ENCODE measurements at places on chromosomes 7 and 10. TPM values are rescaled to one million over a fixed set of nuclear protein-coding genes. Genes with fewer than 3 reads are reported as not detected.

DNA sequence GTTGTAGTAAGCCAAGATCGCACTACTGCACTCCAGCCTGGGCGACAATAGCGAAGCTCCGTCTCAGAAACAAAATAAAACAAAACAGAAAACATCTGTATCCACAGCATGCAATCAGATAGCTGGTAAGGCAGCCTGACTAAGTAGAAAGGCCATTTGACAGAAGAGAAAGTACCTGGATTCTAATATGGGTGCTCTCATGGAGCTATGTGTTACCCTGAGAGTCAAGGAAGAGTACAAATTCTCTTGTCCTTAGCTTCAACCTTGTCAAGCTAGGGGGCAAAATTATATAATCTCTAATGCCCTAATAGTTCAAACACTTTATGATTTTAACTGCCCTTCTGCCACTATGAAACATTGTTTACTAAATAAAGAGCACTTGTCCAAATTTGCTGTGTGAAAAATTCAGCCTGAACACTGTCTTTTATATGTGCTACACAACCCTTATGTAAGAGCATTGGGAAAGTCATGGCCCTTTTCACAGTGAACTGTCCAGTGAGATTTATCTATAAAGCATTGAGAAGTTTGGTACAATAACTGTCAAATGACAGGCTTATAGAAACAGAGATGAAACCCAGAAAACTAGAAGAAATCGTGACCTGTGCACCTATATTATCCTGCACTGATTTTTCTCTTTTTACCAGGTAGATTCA, 51.2 kb upstream of the PRKG1 start:
- DNase-seq = no peak

GRCh38 chr7:77714195-77714594, 17.9 kb downstream of the RSBN1L start:
- no peak for DNase-seq

- no peak for DNase-seq
These were observed 236.1 kb downstream of the ELMO1 start for GRCh38 chr7:37212556-37212955.

- no peak for DNase-seq
These were observed 35.2 kb downstream of the ZRANB1 start for GRCh38 chr10:124977161-124977560.

GRCh38 chr7:122831436-122831835, 54.8 kb downstream of the CADPS2 start:
- DNase-seq = no peak

VSTM4 gene
- 22.7 TPM for total RNA-seq

ANKRD30A gene
- total RNA-seq = not detected

PBLD gene
- 4.5 TPM for total RNA-seq

DNA sequence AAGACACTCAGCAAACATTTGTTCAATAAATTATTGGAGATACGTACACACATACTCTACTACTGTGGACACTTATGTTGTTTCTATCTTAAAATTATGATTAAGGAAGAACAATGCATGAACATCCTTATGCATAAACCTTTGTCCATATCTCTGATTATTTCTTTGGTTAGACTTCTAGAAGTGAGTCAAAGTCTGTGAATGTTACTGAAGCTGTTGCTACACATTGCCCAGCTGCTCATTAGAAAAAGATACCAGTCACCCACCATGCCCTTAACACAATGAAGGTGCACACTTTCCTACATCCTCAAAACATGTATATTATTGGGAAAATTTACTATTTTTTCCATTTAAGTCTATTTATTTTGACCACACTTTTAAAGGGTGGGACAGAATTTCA, 1.4 kb upstream of the CLRN3 start:
- no peak for DNase-seq

- DNase-seq = no peak
These were observed 225.8 kb downstream of the IPMK start for GRCh38 chr10:58041901-58042300.

GRCh38 chr7:17640730-17641377, 299.4 kb downstream of the SNX13 start:
- no peak for DNase-seq

- no peak for DNase-seq
These were observed 35.2 kb downstream of the OR13A1 start for GRCh38 chr10:45280113-45280760.

GRCh38 chr7:120273476-120273975, 551 bp downstream of the KCND2 start:
- DNase-seq = no peak

DUSP5 gene
- 28.4 TPM for total RNA-seq

DNA sequence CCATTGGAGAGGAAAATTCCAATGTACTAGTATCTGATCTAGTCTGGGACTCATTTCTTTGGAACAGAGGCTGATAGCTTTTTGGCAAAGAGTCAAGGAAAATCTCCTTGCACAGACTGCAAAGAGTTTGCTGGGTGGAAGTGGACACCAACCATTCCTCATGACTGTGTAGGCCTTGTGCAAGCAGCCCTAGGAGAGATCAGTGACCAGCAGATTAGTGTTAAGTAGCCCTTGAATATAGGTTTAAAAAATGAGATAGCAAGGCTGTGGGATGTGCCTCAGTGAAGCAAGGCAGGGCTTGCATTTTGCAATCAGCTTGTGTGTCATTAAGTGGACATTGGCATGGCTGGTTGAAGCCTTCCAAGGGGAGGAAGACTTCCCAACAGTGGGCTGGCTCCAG, 341.6 kb downstream of the PLXNA4 start:
- DNase-seq = no peak

GRCh38 chr7:155236386-155236785, 61.3 kb upstream of the INSIG1 start:
- no peak for DNase-seq

- DNase-seq = no peak
These were observed 74.3 kb downstream of the SEMA3E start for GRCh38 chr7:83574616-83575015.

DNA sequence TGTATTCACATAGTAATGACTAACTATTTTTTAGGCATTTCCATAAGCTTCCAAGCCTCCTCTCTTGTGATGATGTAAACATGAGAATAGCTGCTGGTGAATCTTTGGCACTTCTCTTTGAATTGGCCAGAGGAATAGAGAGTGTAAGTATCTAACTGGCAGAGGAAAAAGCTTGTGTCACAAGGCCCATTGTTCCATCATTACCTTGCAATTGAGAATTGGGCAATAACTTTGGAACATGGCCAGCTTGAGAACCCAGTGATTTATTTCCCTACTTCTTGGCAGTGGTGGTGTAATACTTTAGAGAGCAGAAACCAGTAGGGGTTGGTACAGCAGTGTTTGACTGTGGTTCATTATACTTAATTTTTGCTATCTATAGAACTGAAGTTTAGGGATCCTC, 12.0 kb downstream of the IFRD1 start:
- DNase-seq = no peak

DNA sequence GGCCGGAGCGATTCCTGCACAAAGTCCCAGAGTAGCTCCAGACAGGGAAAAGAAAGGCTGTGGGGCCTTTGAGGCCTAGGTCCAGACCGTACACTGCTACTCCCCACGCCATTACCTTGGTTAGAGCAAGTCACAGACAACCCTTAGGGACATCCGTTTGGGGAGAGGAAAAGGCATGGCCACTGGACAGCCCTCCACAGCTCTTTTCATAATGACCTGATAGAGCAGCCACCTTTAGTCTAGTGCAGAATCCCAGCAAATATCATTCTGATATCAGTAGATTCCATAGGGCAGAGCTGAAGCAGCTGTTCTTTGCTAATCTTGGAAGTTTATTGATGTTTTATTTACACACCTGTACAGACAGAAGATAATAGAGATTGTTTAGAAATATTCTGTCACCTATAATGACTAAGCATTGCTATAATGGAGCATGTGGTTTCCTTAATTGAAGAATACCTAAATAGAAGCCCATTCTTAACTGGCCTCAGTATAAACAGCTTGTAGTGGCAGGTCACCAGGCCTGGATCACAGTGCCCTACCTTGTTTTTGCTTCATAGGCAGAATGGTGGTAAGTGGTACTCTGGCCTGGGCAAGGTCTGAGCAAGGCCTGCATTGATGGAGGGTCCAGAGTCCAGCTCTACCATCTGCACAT, 27.9 kb downstream of the OGDH start:
- no peak for DNase-seq

DNA sequence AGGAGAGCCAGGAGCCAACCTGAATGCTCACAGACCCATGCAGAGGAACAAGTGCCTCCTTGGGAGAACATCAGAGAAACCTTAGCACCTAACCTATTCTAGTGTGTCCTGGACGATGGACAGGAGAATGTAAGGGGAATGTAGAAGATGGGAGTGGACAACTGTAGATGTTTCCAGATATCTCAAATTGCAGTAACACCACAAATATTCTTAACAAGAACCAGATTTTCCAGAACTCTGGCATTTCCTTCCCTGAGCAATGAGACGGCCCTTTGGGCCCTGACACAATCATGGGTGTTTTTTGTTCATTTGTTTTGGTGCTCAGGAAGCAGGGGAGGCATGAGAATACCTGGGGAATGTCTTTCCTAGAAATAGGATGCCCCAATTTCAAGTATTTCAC, 196.1 kb upstream of the PRSS1 start:
- DNase-seq = no peak

DNA sequence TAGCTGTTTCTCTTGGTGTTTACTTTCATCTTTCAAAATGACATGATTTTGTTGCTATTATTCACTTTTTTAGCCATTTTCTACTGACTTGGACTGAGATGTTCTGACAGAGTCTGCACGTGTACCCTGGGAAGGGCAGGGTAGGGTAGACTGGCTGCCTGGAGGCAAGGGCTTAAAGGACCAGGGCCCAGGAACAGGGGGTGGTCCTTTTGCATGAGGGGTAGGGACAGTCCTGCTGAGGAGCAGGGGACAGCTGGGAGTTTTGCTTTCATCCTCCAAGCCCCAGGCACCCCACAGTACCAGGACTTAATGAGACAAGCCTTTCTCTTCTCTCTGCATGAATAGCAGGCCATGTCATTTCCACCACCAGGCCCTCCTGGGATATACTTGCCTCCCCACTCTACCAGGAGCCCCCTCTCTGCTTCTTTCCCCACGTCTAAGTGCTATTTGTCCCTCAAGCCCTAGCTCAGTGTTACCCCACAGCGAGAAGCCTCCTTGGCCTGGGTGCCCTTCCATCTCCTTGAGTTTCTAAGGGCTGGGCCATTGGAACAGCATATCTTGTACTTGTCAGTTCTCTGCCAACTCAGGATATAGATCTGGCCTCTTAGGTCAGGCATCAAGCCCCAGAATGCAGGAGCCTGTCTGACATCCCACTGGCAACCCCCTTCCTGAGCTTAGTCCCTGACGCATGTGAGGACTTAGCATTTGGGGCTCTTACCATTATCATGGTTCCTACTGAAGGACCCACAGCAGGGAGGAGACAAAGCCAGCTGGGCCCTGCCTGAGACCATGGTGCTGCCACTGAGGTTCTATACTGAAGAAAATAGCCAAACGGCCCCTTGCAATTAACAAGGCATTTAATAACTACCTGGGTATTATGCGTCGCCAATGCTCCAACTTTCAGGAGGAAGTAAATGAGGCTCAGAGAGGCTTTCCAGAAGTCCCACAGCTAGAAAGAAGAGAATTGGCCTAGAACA, 78.4 kb upstream of the UNC5B start:
- peak; percentile 32 for DNase-seq

- no peak for DNase-seq
These were observed 700 bp downstream of the NIPSNAP2 start for GRCh38 chr7:55965100-55965470.

STK17A gene
- total RNA-seq = 25.9 TPM

PIK3CG gene
- 3.0 TPM for total RNA-seq

GRCh38 chr7:28112883-28113540, 67.6 kb downstream of the JAZF1 start:
- no peak for DNase-seq

DNA sequence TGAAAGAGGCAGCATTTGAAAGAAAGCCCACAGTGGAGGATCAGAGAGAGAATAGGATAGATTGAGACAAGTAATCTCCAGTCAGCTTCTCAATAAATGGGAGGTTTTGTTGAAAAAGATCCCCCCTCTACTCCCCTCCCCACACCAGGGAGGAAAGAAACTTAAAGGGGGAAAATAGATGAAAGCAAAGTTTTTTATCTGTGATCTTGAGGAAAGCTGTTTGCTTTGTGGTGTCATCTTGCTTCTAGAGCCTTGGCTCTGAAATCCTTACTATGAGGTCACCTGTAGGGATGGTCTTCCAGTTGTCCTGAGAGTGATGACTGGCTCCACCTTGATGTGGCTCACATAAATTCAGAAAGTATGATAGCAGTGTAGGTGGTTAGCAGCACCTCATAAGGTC, at the start of gene SPAM1:
SPAM1 (plus strand) TSS at position 301 of the 400 bp plus-strand sequence. CDS start 28,330 bp downstream, outside the sequence.
- DNase-seq = no peak

TBX20 gene
- 132 TPM for total RNA-seq

GRCh38 chr10:110610308-110610774, 33.8 kb upstream of the RBM20 start:
- no peak for DNase-seq

PIK3AP1 gene
- 3.1 TPM for total RNA-seq

DNA sequence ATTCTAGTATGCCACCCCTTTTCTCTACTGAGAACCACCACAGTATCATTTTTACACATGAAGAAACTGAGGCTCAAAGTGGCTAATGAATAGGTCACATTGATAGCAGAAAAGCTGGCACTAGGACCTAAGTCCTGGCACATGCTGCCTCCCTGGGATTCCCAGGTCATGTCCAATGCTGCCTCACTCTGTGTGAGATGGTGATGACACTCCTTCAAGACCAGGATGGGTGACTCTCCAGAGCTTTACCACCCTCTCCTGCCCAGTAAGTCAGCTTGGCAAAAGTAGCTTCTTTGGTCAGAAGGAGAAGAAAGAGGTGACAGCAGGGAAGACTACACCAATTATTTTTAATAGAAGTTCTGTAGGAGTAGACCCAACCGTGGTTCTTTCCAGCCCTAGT, 13.3 kb upstream of the AKR1B10 start:
- DNase-seq = no peak

DNA sequence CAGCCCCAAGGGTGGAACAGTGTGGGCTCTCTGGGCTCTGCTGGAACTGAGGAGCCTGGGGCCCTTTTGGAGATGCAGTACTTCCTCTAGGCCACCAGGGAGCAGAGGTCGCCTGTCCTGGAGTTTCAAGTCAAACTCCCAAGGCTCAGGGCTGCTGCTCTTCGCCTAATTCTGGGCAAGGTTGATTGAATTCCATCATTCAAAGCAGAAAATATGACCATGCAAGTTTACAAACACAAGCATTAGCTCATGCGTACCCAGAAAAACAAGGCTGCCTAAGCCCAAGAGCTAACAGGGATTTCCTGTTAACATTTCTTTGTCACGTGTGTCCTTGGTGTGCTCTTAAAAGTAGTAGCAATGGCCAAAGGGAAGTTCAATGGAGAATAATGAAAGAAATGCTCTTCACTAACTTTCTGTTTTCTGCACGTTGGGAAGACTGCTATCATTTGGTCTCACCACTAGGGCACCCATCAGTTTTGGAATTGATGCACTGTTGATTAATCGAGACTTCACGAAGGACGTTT, 20.1 kb downstream of the LDB3 start:
- peak; percentile 79 for DNase-seq

FANK1 gene
- 0.67 TPM for total RNA-seq

DNA sequence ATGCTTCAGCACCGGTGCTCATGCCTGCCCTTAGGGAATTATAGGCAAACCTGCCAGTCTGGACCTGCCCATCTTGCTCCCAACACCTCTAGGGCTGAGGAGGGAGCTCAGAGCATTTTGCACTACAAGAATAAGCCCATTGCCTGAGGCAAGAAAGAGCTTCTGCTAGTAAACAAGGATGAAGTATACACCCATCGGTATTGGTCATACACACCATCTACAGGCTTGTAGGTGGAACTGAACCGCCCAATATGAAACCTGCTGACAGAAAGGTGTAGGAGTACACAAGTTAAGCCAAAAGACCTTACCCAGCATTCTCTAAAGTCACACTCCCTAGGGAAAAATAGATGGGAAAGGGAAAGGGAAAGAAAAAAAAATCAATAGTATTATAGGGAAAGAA, 957.0 kb upstream of the LRRTM3 start:
- DNase-seq = no peak

Data from right atrium auricular region (tissue), 2 donors.